AG04450 (cell line): ENCODE measurements at places on chromosomes 6 and 20.

DNA sequence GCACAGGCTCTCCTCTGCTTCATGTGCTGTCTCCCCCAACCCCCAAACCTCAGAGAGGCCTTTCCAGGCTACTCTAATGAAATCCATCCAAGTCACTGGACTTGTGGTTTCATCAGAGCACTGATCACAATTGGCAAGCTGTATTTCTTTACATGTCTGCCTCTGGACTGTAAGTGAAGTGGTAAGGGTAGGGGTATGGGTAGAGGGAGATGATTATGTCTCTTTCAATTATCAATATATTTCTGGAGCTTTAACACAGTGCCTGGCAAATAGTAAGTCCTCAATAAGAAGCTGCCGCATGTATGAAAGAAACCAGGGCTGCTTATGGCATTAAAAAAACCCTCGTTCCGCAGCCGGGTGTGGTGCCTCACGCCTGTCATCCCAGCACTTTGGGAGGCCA, 5.4 kb downstream of the TRERF1 start:
- no peak for DNase-seq

DNA sequence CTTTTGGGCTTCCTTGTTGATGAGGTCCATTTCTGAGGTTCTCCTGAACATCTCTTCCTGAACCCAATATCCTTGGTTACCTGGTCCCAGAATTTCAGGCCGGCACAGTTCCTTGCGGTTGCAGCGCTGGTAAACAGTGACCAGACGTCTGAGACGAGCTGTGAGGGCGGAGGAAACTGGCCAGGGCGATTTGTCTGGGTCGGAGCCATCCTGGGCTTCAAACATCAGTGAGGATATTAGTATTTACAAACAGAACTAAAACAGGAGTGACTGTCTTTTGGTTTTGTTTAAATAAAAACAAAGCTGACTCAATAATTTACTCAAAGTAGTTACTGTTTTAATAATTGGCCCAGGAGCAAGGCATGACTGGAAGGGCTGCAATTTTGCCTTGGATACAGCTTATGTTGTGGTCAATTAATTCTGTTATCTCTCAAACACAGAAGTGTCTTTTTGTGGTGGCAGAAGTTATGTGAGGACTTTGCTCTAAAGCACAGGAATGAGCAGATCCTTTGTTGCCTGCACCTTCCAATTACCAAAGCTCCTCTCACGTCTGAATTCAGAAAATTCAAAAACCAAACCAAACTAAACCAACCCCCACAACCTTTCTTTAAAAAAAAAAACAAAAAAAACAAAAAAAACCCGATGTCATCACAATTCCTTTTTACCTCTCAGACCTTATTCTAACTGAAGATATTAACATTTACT, 58.7 kb upstream of the EMILIN3 start:
- DNase-seq, result no peak

GRCh38 chr6:46628498-46628897, 24.1 kb downstream of the CYP39A1 start:
- no peak for DNase-seq

DNA sequence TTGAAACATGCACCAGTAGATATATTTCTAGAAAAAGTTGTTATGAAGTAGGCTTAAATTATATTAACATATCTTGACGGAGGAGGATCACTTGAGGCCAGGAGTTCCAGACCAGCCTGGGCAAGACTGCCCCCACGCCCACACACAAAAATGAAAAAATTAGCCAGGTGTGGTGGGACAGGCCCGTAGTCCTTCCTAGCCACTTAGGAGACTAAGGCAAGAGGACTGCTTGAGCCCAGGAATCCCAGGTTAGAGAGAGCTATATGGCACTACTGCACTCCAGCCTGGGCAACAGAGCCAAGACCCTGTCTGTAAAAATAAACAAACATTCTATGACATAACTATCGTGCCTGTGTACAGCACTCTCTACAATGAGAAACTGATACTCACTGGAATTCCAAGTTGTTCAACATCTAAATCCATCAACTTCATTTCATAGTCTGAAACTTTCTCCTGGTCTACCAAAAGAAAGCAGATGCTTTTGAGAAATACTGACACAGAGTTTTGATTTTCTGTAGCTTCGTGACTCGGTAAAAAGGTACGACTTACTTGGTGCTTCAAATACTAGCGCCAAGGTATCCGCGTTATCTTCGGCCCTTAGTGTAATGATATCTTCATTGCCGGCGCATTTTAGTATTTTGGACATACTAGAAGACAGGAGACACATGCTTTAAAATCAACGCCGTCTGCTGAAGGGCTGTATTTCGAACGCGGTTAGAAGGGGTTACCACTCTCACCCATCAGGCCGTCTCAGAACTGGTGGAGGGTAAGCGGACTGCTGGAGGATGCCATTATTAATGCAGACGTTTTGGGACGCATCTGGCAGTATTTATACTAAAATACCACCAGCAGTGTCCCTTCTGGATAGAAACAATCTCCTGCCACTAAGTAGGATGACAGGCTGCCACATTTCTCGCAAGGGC, 1.3 kb downstream of the PCNA start:
- DNase-seq, result no peak

- DNase-seq, result no peak
Observed at GRCh38 chr6:63790334-63790733, 154.7 kb downstream of the PHF3 start.

DNA sequence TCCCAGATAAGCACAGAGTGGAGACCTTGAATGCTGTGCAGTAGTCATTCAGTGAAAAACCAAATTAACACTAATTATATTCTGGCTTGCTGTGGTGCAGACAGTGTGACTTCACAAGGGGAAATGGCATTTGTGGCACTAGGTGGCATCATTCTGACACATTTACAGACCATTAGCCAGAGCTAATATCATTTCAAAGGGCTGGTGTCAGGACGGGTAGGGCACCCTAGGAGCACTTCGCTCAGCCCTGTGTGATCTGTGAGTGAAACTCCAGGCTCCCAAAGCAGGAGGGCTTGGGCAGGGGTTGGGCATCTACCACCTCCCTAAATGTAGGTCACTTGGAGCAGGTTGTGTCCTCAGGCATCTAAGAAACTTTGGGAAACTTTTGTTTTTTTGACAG, 555.8 kb downstream of the PKHD1 start:
- DNase-seq, result no peak

GRCh38 chr6:113732384-113732966, 124.7 kb upstream of the MARCKS start:
- no peak for DNase-seq

GRCh38 chr6:162962093-162962492, 234.3 kb downstream of the PACRG start:
- DNase-seq, result no peak

- DNase-seq, result no peak
Observed at GRCh38 chr6:7137335-7138045, 29.7 kb downstream of the RREB1 start.

GRCh38 chr20:52569201-52569600, 377.6 kb upstream of the ZFP64 start:
- no peak for DNase-seq

GRCh38 chr20:14336686-14337085, 726 bp downstream of the FLRT3 start:
- DNase-seq, result no peak

GRCh38 chr6:21476112-21476511, 117.4 kb upstream of the SOX4 start:
- DNase-seq, result no peak

DNA sequence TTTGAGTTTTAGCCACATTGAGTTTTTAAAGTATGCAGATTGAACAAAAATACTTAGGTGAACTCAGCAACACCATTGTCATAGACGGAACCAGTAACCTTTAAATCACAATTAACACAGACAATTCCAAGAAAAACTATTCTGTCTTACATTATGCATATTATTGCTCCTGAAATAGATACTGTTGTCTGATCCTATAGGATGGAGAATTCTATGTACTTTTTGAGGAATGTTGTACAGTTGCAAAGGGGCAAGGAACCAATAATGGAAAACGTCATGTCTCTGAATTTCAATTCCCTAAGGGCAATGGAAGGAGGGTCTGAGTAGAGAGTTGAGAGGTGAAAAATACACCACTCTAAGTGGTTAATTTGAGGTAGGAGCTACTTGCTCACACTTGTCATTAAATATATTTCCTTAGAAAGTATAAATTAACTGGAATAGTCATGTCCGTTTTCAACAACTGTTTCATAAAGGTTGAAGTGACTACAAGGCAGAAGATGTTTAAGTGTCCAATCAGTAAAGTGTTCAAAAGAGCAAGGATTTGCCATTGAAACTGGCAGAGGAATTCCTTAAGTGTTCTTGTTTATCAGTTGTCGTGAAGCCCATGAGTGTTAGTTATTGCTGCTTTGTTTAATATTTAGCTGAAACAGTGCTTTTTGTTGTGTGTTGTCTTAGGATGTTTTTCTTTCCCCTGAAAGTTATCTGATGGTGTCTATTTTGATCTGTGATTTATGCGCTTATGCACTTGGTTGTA, 1.3 kb downstream of the NKAIN2 start:
- DNase-seq, result no peak

GRCh38 chr6:33313709-33314514, at the start of gene TAPBP:
Gene TAPBP (minus strand): TSS chr6:33314078. CDS start chr6:33314041, 37 bp downstream.
- DNase-seq, result no peak

- no peak for DNase-seq
Observed at GRCh38 chr6:80728101-80728750, 621.8 kb downstream of the BCKDHB start.
